Tibial nerve (tissue), 4 donors: ENCODE measurements at places on chromosomes 7 and 10.

GRCh38 chr10:22810643-22811465 lies 96.5 kb upstream of the PIP4K2A start:
- no peaks in the 10 kb centered on the region for H3K4me1 ChIP-seq
- no peaks in the 10 kb centered on the region for H3K36me3 ChIP-seq
- no peaks in the 10 kb centered on the region for H3K27me3 ChIP-seq
- no peak overlapping the region for H3K4me3 ChIP-seq
- DNase-seq = no peak

- no peaks in the 10 kb centered on the region for H3K4me1 ChIP-seq
- H3K27ac ChIP-seq = no peak overlapping the region
- H3K36me3 ChIP-seq = no peaks in the 10 kb centered on the region
- no peaks in the 10 kb centered on the region for H3K27me3 ChIP-seq
Measured at GRCh38 chr7:137642472-137642871, 204.3 kb downstream of the DGKI start.

DNA sequence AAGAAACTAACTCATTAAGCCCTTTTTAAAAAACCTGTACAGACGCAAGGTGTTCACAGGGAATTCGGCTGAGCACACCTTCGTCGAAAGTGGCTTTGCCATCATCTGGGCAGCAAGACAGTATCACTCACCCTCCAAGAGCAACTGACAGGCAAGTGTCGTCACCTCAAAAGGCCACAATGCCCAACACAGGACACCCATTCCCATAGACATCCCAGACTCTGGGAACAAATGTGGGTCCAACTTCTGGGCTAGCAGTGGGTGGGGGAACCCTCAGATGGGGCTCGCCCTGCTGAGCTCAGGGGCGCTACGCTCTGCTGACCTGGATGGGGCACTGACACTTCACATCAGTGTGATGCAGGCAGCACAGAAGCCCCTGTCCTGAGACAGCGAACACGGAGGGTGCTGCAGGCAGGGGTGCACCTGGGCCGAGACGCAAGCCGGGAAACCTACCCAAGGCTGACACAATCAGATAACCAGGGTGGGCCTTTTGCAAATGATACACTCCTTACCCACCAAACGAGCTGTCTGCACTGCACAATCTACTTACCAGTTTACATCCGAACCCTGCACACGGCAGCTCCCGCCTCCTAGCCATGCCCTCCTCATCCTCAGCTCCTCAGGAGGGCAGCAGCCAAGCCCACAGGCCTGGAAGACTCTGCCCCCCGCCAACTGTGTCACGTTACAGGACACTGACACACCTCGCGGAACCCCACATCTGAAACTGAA lies 1.7 kb downstream of the DIP2C start:
- peak overlapping the region; percentile 92 for H3K4me3 ChIP-seq
- no peaks in the 10 kb centered on the region for H3K4me1 ChIP-seq
- peak overlapping the region; percentile 98 for H3K27ac ChIP-seq
- no peak for DNase-seq

DNA sequence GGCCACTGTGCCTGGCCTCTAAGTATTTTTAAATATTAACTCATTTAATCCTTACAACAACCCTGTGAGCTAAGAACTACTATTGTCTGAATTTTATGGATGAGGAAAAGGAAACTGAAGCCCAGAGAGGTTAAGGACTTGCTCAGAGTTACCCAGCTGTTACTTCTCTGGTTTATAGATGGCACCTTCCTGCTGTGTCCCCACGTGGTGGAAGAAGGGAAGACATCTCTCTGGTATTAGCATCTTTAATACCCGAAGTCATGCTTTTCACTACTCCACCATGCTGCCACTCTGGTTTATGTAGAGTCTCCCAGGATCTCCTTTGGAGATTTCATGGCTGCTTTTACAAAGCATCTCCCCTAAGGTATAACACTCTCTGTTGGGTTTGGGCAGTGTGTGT lies 105.5 kb upstream of the MKLN1 start:
- H3K27me3 ChIP-seq = no peaks in the 10 kb centered on the region
- H3K4me3 ChIP-seq = no peak overlapping the region
- H3K27ac ChIP-seq = no peak overlapping the region

DNA sequence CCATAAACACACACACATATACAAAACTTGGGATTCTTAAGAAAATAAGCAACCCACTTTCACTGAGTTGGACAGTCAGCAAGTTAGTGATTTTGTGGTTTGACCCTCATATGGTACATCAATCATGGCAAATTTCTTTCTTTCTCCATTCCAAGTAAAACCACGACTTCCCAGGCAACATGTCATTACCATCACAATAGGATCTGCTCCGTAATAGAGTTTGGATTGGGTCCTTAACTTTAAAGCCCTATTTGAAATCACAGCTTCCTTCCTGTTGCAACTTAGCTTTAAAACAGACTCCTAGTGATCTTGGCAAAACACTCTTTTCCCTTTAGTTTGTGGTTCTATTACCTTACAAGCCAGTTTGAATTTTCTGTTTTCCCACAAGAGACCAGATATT lies 483.6 kb downstream of the INHBA start:
- no peaks in the 10 kb centered on the region for H3K4me1 ChIP-seq
- no peak overlapping the region for H3K4me3 ChIP-seq
- H3K36me3 ChIP-seq = no peaks in the 10 kb centered on the region

- H3K4me1 ChIP-seq = no peaks in the 10 kb centered on the region
- DNase-seq = no peak
- H3K4me3 ChIP-seq = no peak overlapping the region
- no peaks in the 10 kb centered on the region for H3K27me3 ChIP-seq
- H3K27ac ChIP-seq = no peak overlapping the region
Measured at GRCh38 chr10:12252882-12253546, 57.0 kb downstream of the CDC123 start.

- no peak for DNase-seq
- H3K4me3 ChIP-seq = no peak overlapping the region
- H3K27me3 ChIP-seq = no peaks in the 10 kb centered on the region
- no peak overlapping the region for H3K27ac ChIP-seq
Measured at GRCh38 chr7:70655694-70656093, 476.2 kb upstream of the GALNT17 start.

DNA sequence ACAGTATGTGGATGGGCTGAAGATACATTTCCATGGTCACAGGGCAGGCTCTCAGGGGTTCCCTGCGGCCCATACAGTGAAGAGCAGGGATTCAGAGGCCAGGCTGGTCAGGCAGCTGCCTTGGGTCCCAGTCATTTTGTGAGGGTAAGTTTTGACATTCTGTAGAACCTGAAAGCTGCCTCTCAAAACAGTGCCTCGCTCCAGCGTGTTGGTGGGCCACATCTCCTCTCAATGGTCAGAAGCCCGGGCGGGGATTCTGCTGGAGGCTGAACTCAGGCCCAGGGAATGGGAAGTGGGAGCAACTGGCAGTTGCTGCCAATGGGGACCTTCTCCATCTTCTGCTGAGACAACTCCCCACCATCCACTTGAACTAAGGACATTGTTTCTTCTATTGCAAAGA lies 190.0 kb downstream of the PTPN20 start:
- no peak overlapping the region for H3K4me3 ChIP-seq
- H3K27ac ChIP-seq = no peak overlapping the region
- no peak for DNase-seq
- no peaks in the 10 kb centered on the region for H3K27me3 ChIP-seq
- H3K36me3 ChIP-seq = no peaks in the 10 kb centered on the region

DNA sequence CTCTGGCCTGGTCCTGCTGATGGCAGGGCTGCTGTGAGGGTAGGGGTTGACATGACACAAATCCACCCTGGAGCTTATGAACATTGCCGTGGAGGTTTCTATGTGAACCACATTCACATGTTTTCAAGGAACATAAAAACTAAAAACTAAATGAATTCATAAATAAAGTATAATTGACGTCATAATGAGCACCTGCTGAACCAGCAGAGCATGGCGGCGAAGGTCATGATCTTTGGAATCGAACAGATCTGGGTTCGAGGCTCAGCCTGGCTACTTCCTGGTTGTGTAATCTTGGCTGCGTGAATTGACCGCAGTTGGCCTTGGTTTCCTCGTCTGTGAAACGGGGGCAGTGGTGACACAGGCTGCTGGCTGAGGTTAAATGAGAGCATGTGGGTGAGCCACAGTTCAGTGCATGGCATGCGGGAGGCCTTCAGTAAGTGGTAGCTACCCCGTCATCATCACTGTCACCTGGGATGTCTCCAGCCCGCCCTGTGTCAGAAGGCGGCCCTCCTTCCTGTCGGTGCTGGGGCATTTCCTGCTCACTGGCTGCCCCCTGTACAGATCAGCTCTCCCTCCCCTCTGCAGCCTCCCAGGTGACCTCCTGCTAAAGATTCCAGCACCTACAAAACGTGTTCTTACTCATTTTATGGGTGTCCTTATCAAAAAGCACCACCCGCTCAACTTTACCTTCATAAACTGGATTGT lies 190.3 kb upstream of the SHH start:
- no peaks in the 10 kb centered on the region for H3K4me1 ChIP-seq
- no peak for DNase-seq
- H3K4me3 ChIP-seq = no peak overlapping the region
- H3K27ac ChIP-seq = no peak overlapping the region
- H3K27me3 ChIP-seq = no peaks in the 10 kb centered on the region
